A549 treated with Hydrocortisone at 1 μM for 4 hours (cell line): ENCODE measurements at places on chromosomes 2 and 18. TPM values are rescaled to one million over a fixed set of nuclear protein-coding genes. Genes with fewer than 3 reads are reported as not detected.

The SP140 gene
- 0.16 to 0.29 TPM in 2 of 5 replicates, not detected in the others for total RNA-seq

The TMEFF2 gene
- 0.17 to 0.40 TPM (median 0.32 TPM) in 5 replicates for total RNA-seq

The GPC1 gene
- 201 to 246 TPM (median 231 TPM) in 5 replicates for total RNA-seq

The FKBP7 gene
- 8.7 to 12.3 TPM (median 11.1 TPM) in 5 replicates for total RNA-seq

The CNTNAP5 gene
- not detected in 5 replicates for total RNA-seq

The RGPD4 gene
- 0.03 to 0.07 TPM (median 0.05 TPM) in 4 of 5 replicates, not detected in the other for total RNA-seq

The PRKAG3 gene
- not detected in 5 replicates for total RNA-seq

The REG1A gene
- not detected in 5 replicates for total RNA-seq

The ITPRIPL1 gene
- total RNA-seq: not detected in 5 replicates

The FAM124B gene
- not detected in 5 replicates for total RNA-seq

The PARD6G gene
- total RNA-seq: 1.9 to 3.4 TPM (median 2.7 TPM) in 5 replicates

The CAPN14 gene
- total RNA-seq: 0.02 to 0.05 TPM (median 0.02 TPM) in 5 replicates

The MALL gene
- 136 to 171 TPM (median 143 TPM) in 5 replicates for total RNA-seq

The ADD2 gene
- total RNA-seq: 18.8 to 28.6 TPM (median 25.3 TPM) in 5 replicates

The RAB6C gene
- not detected in 5 replicates for total RNA-seq

The C2orf80 gene
- not detected in 5 replicates for total RNA-seq

The LIMS4 gene
- 0.46 to 1.2 TPM (median 0.75 TPM) in 5 replicates for total RNA-seq

The LINC00305 gene
- not detected in 5 replicates for total RNA-seq

The GKN2 gene
- 1.8 to 3.1 TPM (median 2.5 TPM) in 5 replicates for total RNA-seq

The TXNDC2 gene
- total RNA-seq: 0.07 to 0.14 TPM (median 0.12 TPM) in 5 replicates

The RAMP1 gene
- total RNA-seq: 0.15 TPM in 1 of 5 replicates, not detected in the others

The ABCA12 gene
- total RNA-seq: 0.17 to 0.24 TPM (median 0.23 TPM) in 5 replicates

The HDLBP gene
- 251 to 272 TPM (median 258 TPM) in 5 replicates for total RNA-seq

The KCNS3 gene
- 1.0 to 1.7 TPM (median 1.2 TPM) in 5 replicates for total RNA-seq

The SPC25 gene
- total RNA-seq: 17.2 to 22.0 TPM (median 18.9 TPM) in 5 replicates

The MZT2A gene
- 112 to 203 TPM (median 190 TPM) in 5 replicates for total RNA-seq

The TP53I3 gene
- 257 to 305 TPM (median 269 TPM) in 5 replicates for total RNA-seq

The CCDC74B gene
- 4.2 to 6.9 TPM (median 6.5 TPM) in 5 replicates for total RNA-seq

The GALR1 gene
- total RNA-seq: not detected in 5 replicates

The CRYBA2 gene
- not detected in 5 replicates for total RNA-seq
